ENCODE measurements at places on chromosomes 13 and 19. TPM values are rescaled to one million over a fixed set of nuclear protein-coding genes. Genes with fewer than 3 reads are reported as not detected.

The UNC13A gene
- under 0.01 TPM for total RNA-seq

The SCGB2B2 gene
- total RNA-seq, result under 0.01 TPM

The MAMSTR gene
- not detected for total RNA-seq

The CEACAM16 gene
- not detected for total RNA-seq

The CDX2 gene
- not detected for total RNA-seq

The DHDH gene
- total RNA-seq, result not detected

The ASF1B gene
- 17.9 TPM for total RNA-seq

The VSIG10L gene
- under 0.01 TPM for total RNA-seq

The C19orf85 gene
- total RNA-seq, result not detected

The ZNF345 gene
- 1.9 TPM for total RNA-seq

The NOP53 gene
- 78.6 TPM for total RNA-seq

The C19orf73 gene
- 0.32 TPM for total RNA-seq

The CD70 gene
- total RNA-seq, result not detected

The AP1M2 gene
- not detected for total RNA-seq

The NKPD1 gene
- 0.30 TPM for total RNA-seq

The TEX101 gene
- total RNA-seq, result not detected

The TRAPPC5 gene
- 77.8 TPM for total RNA-seq

The PRRG2 gene
- total RNA-seq, result 1.4 TPM

The SLC25A41 gene
- not detected for total RNA-seq

The PSG11 gene
- total RNA-seq, result not detected

The NAA16 gene
- 12.0 TPM for total RNA-seq

The PTGIR gene
- total RNA-seq, result 0.32 TPM

The PSG2 gene
- total RNA-seq, result not detected

The SYT3 gene
- total RNA-seq, result under 0.01 TPM

Measured in epithelial cell of umbilical artery (primary cell).